B cell (primary cell): ENCODE measurements at places on chromosomes 7 and 10. TPM values are rescaled to one million over a fixed set of nuclear protein-coding genes. Genes with fewer than 3 reads are reported as not detected.

DNA sequence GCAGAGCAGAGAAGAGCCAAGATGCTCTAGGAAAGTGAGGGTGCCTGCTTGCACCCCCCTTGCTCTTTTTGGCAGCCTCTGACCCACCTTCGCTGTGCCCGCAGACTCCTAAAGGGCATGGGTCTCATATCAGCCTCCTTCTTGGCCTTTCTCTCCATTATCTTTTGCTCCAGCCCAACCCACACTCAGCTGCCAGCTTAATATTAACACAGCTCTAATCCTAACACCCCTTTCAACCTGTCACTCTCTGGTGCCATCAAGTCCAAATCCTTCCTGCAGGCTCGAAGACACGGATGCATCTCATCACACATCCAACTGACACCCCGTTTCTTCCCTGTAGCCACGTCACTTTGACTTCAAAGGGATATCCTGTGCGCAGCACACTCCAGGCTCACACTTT lies 171.6 kb upstream of the AUTS2 start:
- DNase-seq: no peak

DNA sequence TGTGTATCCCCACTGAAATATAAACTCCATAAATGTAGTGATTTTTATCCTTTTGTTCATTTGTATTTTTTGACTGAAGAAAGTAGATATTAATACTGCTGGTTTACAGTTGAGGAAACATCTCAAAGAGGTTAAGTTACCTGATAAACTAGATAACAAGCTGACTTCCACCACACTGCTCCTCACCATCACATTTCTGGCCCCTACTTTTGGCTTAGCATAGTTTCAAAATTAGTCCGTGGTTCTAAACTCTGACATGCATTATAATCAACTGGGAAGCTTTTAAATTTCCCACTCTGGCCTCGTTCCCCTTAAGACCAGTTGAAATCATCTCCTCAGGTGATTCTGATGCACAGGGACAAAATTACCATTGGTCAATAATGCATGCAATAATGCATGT lies 43.5 kb downstream of the ANKIB1 start:
- DNase-seq: no peak

GRCh38 chr10:52451817-52452216 lies 137.7 kb downstream of the DKK1 start:
- no peak for DNase-seq

The PKD2L1 gene
- 0.37 and 0.48 TPM in 2 replicates for polyA plus RNA-seq

DNA sequence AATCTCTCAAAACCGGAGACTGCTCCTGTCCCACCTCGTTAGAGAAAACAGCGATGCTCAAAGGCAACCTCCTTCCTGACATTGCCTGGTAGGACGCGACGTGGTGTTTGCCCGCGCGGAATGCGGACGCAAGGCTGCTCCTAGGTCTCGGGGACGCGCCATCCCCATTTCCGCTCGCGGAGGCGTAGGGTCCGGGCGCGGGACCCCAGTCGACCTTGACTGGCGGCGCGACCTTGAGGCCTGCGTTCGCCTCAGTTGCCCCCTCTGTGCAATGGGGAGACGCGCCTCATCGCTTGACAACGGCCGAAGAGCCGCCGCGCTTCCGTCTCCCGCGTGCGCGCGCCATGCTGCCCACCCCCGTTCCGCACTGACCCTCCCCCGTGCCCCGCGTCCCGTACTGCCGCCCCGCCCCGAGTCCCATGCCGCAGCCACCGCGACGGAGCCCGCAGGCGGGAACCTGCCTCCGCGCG lies 412 bp upstream of the PPIA start:
- no peak for DNase-seq

The PNLIPRP3 gene
- not detected in 2 replicates for polyA plus RNA-seq

The ENTPD1 gene
- polyA plus RNA-seq: 17.6 and 25.9 TPM in 2 replicates

DNA sequence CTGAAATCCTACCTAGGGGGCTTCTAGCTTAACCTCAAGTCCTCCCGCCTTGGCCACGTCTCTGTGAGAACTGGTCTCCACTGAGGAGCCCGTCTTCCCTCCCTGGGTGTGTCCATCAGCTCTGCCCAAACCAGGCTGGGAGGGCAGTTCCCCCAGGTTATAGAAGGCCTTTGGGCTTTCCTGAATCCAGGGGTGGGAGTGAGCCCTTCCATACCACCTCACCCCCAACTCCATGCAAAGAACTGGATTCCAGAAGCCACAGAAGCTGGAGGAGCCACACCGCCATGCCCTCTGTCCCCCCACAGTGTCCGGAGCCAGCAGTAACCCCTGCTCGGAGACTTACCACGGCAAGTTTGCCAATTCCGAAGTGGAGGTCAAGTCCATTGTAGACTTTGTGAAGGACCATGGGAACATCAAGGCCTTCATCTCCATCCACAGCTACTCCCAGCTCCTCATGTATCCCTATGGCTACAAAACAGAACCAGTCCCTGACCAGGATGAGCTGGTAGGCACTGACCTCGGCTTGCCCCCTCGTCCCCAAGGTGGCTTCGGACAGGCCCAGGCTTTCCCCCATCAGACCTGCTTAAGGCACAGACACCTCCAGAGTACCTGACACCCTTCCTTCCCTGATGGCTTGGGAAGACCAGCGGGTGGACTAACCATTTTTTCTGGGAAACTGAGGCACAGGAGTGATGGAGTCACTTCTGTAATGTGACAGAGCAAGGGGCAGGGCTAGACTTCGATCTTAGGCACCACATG lies 4.7 kb downstream of the CPA1 start:
- no peak for DNase-seq

GRCh38 chr7:43377196-43377960 lies 205.5 kb upstream of the STK17A start:
- no peak for DNase-seq

GRCh38 chr7:36155811-36156361 lies 2.8 kb downstream of the EEPD1 start:
- no peak for DNase-seq

The ENO4 gene
- polyA plus RNA-seq: 0.07 TPM in 1 of 2 replicates, not detected in the other
